ENCODE measurements at places on chromosomes 1 and 21. TPM values are rescaled to one million over a fixed set of nuclear protein-coding genes. Genes with fewer than 3 reads are reported as not detected.
A peak's percentile ranks its signal among the peaks of the same experiment; 100 is the strongest.

SMIM11 gene
- 7.4 TPM for total RNA-seq

NTNG1 gene
- total RNA-seq = not detected

HMGN1 gene
- 254 TPM for total RNA-seq

CRP gene
- 2.1 TPM for total RNA-seq

DNA sequence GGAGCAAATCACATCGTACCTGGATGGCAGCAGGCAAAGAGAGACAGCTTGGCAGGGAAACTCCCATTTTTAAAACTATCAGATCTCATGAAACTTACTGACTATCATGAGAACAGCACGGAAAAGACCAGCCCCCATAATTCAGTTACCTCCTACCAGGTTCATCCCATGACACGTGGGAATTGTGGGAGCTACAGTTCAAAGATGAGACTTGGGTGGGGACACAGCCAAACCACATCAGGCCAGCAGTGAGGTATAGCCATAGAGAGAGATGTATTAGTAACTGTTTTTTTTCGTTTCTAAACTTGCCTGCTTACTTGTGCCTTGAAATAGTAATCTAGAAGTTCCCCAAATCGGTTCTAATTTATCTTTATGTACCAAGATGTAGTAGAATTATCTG, 48.9 kb downstream of the AK4 start:
- no peaks in the 10 kb centered on the region for H3K4me1 ChIP-seq
- H3K4me3 ChIP-seq = no peak overlapping the region
- H3K27ac ChIP-seq = no peak overlapping the region

DNA sequence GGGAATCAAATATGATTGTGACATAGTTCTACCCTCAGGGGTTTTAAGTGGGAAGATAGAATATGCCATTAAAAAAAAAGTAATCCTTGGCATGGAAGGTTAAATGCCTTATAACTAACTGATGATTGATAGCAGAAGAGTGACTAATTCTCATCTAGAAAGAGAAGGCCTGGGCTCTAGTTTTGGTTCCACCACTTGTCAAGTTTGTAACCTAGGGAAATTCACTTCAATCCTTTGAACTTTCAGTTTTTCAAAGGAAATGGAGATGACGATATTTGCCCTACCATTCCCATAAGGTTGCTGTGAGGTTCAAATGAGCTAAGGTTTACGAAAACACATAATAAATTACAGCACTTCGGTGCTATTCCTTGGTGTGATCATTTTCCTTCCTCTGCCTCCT, 88.5 kb downstream of the GPR88 start:
- no peaks in the 10 kb centered on the region for H3K36me3 ChIP-seq
- H3K4me3 ChIP-seq = no peak overlapping the region
- no peak overlapping the region for H3K27ac ChIP-seq
- no peaks in the 10 kb centered on the region for H3K27me3 ChIP-seq

DNA sequence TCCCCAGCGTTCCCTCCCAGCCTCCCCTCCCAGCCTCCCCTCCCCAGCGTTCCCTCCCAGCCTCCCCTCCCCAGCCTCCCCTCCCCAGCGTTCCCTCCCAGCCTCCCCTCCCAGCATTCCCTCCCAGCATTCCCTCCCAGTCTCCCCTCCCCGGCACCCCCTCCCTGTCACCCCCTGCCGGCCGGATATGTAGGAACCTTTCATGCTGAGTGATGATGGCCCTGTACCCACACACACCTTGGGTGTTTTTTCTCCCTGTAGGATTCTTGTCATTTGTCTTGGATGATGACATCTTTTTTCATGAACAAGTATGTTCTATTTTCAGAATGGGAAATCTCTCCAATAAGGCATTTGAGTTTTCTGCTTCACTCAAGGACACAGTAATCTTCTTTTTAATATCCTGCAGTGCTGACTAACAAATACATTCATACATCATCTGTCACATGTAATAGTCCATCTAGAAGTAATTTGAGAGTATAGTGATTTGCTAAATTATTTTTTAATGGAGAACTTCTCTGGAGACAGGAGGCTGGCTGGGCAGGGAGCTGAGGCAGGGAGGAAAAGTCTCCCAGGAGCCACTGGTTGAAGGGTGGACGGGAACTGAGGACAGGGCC, 19.5 kb downstream of the FTCD start:
- H3K4me1 ChIP-seq = no peaks in the 10 kb centered on the region
- H3K4me3 ChIP-seq = no peak overlapping the region
- H3K36me3 ChIP-seq = no peaks in the 10 kb centered on the region
- no peak for DNase-seq
- H3K27me3 ChIP-seq = peaks cover 41% of the 10 kb centered on the region
- no peak overlapping the region for H3K27ac ChIP-seq

DNA sequence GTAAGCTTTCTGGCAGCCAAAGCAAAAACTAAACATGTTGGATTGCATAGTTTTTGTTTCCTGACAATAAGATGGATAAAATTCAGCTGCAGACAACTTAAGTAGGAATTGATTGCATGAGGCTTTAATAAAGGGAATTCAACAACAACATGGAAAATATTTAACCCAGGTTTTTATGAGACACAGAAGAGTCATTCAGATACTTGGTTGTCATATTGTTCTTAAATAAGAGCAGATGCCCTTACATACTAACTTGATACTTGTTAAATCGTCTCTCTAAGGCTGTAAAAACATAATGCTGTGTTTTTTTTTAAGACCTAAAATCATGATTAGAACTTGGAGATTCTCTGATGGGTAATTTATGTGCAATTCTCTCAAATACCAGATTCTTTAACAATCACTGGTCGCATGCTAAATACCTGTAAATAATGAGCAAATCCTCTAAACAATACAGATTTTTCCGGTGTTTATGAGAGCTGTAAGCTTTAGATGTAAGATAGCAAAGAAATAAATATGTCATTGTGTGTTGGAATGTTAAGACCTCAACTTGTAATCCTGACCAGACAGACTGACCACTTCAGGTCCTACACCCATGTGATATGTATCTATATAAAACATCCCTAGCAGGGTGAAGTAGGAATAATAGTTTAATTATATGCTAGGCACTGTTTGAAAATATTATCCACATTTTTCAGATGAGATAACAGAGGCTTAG, 37.8 kb upstream of the CD34 start:
- H3K4me3 ChIP-seq = no peak overlapping the region
- H3K36me3 ChIP-seq = no peaks in the 10 kb centered on the region
- H3K27me3 ChIP-seq = peaks cover 7% of the 10 kb centered on the region
- no peaks in the 10 kb centered on the region for H3K4me1 ChIP-seq
- H3K27ac ChIP-seq = no peak overlapping the region

DNA sequence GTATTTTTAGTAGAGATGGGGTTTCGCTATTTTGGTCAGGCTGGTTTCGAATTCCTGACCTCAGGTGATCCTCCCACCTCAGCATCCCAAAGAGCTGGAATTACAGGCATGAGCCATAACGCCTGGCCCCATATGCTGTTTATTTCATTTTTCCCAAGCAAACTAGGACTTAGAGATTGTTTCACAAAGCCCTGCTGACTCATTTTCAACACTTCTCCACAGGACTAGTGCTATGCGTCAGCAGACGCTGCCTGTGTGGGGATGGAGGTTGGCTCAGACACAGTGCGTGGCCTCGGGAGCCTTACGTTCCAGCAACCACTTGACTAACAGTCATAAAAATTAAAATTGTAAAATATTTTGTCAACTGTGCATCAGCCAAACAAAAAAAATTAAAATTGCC, 22.7 kb downstream of the PKNOX1 start:
- H3K4me3 ChIP-seq = no peak overlapping the region
- peaks cover 6% of the 10 kb centered on the region for H3K36me3 ChIP-seq
- H3K4me1 ChIP-seq = no peaks in the 10 kb centered on the region

GRCh38 chr1:225651872-225652728, 823 bp downstream of the ENAH start:
- peak overlapping the region; percentile 97 for H3K4me3 ChIP-seq
- peaks cover 20% of the 10 kb centered on the region for H3K4me1 ChIP-seq
- H3K27ac ChIP-seq = no peak overlapping the region
- no peaks in the 10 kb centered on the region for H3K36me3 ChIP-seq

DNA sequence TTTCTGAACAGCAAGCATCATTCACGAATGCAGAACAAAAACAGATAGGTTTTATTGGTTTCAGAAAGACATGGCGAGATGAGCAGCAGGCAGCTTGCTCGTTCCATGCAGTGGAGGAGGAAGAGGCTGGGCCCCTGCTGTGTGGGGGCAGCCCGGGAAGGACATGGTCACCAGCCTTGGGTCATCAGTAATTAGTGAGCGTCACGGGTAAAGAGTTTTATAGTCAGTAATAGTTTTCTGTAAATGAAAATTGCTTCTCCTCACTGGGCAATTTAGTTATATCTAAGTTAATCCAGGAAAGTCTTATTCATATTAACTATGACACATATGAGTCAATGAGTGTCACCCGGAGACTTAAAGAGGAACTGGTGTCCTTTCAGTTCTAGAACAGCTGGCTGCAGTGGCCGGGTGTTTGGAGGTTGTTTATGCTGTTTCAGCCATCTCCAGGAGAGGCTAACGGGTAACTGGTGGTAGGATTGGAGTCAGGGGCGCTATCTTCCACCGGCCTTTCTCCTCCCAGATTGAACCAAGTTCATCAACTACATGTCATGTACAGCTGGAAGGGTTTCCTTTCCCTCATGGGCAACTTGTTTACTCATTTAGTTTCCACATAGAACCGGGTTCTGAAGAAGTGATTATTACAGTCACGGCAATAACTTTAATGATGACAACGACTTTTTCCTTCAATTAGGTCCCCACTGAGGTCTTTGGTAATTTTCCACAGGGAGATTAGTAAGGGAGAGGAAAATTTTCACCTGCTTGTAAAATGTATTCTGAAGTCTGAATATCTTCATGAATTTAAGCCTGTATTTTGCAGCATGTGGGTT, 34.6 kb upstream of the SLC45A1 start:
- no peaks in the 10 kb centered on the region for H3K36me3 ChIP-seq
- peaks cover 35% of the 10 kb centered on the region for H3K27me3 ChIP-seq
- H3K27ac ChIP-seq = no peak overlapping the region
- no peak for DNase-seq
- no peak overlapping the region for H3K4me3 ChIP-seq

- peaks cover 20% of the 10 kb centered on the region for H3K36me3 ChIP-seq
- no peak overlapping the region for H3K4me3 ChIP-seq
- no peak overlapping the region for H3K27ac ChIP-seq
- H3K27me3 ChIP-seq = no peaks in the 10 kb centered on the region
These were observed 12.0 kb downstream of the MIIP start for GRCh38 chr1:12031039-12031980.

DNA sequence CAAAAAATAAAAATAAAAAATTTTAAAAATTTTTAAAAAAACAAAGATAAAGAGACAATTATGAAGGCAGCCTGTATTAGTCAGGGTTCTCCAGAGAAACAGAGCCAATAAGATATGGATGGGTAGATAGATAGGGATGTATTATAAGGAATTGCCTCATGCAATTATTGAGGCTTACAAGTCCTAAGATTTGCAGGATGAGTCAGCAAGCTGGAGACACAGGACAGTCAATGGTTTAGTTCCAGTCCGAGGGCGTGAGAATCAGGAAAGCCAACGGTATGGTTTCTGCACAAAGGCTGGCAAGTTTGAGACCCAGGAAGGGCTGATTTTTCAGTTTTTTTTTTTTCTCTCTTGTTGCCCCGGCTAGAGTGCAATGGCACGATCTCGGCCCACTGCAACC, 24.1 kb upstream of the EIF4G3 start:
- no peak for DNase-seq
- H3K4me1 ChIP-seq = no peaks in the 10 kb centered on the region
- no peaks in the 10 kb centered on the region for H3K36me3 ChIP-seq
- no peaks in the 10 kb centered on the region for H3K27me3 ChIP-seq

GRCh38 chr1:43836267-43836951, 97.2 kb upstream of the ARTN start:
- H3K27ac ChIP-seq = no peak overlapping the region
- peaks cover 35% of the 10 kb centered on the region for H3K4me1 ChIP-seq
- H3K36me3 ChIP-seq = no peaks in the 10 kb centered on the region
- H3K27me3 ChIP-seq = no peaks in the 10 kb centered on the region
- peak; percentile 82 for DNase-seq

- H3K36me3 ChIP-seq = no peaks in the 10 kb centered on the region
- H3K4me3 ChIP-seq = no peak overlapping the region
- H3K27ac ChIP-seq = no peak overlapping the region
These were observed 10.3 kb downstream of the NFIA start for GRCh38 chr1:61092642-61093041.

- H3K4me1 ChIP-seq = no peaks in the 10 kb centered on the region
- peaks cover 47% of the 10 kb centered on the region for H3K27me3 ChIP-seq
- H3K4me3 ChIP-seq = no peak overlapping the region
- no peak for DNase-seq
- no peak overlapping the region for H3K27ac ChIP-seq
These were observed 31.9 kb downstream of the UMODL1 start for GRCh38 chr21:42102991-42103390.

GRCh38 chr21:32131164-32131563, 147.7 kb downstream of the MIS18A start:
- no peaks in the 10 kb centered on the region for H3K4me1 ChIP-seq
- no peak overlapping the region for H3K4me3 ChIP-seq
- H3K27me3 ChIP-seq = no peaks in the 10 kb centered on the region

- H3K27me3 ChIP-seq = no peaks in the 10 kb centered on the region
- H3K4me3 ChIP-seq = no peak overlapping the region
- H3K27ac ChIP-seq = no peak overlapping the region
- no peak for DNase-seq
- H3K4me1 ChIP-seq = no peaks in the 10 kb centered on the region
These were observed 21.5 kb upstream of the SAMSN1 start for GRCh38 chr21:14567331-14568279.
